ENCODE measurements at places on chromosomes 4 and X.

DNA sequence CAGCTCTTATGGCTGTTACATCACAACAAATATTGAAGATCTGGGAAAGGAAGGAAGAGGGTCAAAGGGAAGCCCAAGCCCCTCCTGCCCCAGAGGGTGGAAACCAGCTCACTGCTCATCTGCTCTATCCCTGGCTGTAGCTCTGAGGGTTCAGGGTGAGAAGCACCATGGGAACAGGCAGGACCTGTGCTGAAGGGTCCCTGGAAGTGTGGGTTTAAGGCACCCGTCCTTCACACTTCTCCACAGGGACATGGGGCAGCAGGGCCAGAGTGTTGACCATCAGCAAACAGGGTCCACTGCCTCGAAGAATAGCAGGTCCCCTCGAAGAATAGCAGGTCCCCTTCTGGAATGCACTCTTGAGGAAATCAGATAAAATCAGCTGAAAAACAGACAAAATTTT is 4.4 kb downstream of the RTL5 start:
- DNase-seq = no peak

DNA sequence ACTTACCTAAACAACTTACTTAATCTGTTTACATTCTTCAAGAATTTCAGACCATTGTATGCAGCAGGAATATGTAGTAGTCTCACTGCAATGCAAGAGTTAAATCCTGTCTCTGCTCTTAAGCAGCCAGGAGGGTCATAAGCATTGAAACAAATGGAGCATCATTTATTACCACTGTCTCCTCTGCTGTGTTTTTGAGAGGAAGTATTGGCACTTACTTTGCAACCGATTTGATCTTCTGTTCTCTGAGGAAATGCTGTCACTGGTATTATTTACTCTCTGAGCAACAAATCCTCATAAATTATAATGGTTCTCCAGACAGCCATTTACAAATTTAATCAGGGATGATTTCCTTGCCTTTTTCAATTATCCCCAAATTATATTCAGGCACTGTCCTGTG is 1367.1 kb downstream of the STIM2 start:
- DNase-seq = no peak

GRCh38 chrX:29231800-29232199 is 644.6 kb downstream of the IL1RAPL1 start:
- no peak for DNase-seq

DNA sequence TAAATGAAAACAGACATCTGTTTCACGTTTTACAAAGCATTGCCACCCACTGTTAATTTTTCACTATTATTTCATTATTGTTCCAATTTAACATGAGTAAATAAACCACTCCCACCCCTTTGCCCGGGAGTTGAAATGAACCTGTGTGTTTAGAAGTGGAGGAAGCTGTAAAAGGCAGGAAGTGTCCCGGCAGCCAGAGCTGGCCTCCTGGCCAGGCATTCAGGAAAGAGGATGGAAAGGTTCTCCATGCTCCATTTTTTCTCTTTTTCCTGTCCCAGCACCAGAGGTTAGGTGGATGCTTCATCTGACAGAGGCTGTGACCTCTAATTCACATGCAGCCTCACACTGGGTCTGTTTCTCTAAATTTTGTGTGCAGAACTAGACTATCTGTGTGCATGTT is 55.5 kb upstream of the LNX1 start:
- no peak for DNase-seq

DNA sequence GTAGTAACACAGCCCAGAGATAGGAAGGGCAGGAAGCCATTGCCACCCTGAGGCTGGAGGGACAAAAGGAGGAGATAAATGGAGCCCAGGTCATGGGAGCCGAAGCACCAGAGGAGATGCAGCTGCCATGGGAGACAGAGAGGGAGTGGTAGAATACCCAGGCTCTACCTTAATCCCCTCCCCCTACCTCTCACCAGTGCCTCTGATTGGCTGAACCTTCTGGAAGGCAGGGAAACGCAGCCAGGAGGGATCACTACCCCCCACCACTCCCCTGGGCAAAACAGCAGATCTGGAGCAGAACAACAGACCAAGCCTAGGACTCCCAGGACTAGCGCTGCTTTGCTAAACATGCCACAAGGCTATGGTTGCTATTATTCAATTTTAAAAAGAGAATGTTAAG is 114.2 kb downstream of the ZNF827 start:
- DNase-seq = no peak

GRCh38 chrX:154317391-154317995 is 21.9 kb downstream of the TKTL1 start:
- DNase-seq = peak; percentile 6

All from NCI-H1436 (cell line).